ENCODE measurements at places on chromosomes 2 and 18.

- DNase-seq: no peak
These were observed 12.3 kb downstream of the EN1 start for GRCh38 chr2:118834901-118835745.

GRCh38 chr2:167198009-167198408 is 309.7 kb downstream of the XIRP2 start:
- DNase-seq: no peak

DNA sequence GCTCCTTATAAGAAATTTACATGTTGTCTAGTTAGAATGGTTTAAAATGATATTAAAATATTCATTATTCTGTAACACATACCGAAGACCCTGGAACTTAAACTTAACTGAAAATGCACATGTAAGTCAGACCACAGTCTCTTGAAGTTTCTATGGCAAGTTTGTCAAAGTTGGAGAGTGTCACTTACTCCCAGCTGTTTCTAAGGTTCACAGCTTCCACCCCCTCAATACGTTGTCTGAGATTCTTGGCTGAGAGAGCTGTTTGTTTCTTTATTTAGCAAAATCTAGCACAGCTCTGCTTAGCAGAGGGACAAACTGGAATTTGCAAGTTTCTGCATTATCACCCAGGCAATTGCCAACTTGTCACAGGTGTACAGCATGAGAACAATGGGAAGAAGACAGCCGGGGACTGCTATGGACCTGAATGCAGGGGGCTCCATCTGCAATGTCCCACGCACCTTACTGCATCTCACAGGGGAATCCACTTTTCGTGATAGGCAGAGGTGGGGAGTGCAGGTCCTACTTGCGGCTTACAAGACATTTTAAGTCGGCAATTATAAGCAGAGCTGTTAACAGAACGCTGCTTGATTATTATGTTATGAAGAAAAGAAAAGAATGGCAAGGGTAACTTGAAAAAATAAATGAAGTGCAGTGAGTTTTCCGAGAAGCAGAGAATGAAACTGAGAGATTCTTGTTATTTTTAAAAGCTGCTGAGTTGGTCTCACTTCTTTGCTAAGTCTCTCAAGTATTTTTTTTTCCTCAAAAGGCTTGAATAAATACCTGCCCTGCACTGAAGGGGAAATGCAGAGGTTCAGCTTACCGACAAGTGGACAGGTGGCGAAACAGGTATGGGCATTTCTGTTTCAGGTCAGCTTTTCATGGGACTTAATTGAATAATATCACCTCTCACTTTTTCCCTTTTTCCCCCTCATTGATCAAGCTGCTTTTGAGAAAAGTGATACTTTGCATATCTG is 1072.1 kb upstream of the FANCL start:
- DNase-seq: no peak

- DNase-seq: no peak
These were observed 23.9 kb downstream of the EFR3B start for GRCh38 chr2:25065768-25066167.

DNA sequence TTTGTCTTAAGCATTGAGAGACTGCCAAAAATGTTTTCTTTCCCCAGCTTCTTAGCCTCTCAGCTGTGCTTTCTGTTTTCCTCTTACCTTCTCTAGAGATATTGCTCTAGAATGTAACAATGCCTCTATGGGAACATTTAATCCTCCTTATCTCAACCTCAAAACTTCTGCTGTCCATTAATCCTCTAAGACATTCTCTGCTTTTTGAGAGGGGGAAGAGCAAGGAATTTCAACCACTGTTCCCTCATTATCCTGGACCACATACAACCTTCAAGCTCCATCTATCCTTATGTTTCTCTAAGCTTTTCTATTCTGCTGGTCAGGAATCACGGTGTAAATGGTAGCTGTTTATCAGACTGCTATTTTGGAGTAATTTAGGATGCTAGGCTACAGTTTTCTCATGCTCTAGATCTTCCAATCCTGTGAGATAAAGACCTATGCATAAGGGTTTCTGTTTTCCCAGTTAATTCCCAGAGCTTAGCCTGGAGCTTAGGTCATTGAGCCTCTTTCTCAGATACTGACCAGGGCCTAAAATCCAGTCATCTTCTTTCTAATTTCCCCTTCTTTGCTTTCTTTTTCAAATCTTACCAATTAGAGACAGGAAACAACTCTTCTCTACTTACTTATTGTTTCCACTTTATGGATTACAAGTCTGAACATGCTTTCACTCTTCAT is 282.0 kb downstream of the CALCRL start:
- DNase-seq: no peak

- DNase-seq: no peak
These were observed 339.4 kb downstream of the RND3 start for GRCh38 chr2:150147889-150148683.

DNA sequence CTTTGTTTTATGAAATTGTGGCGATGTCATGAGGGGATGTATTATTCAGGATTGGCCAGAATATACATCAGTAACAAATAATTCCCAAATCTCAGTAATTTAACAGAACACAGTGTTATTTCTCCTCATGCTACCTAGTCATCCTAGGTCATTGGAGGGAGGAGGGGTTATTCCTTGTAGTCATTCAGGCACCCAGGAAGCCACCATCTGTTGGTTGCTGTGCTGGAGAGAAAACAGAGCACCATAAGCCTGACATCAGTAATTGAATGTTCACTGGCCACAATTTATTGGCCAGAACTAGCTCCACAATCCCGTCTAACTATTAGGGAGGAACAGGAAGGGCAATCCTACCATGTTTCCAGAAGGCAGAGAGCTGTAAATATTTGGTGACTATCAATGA is 303.5 kb upstream of the CELF4 start:
- DNase-seq: no peak

DNA sequence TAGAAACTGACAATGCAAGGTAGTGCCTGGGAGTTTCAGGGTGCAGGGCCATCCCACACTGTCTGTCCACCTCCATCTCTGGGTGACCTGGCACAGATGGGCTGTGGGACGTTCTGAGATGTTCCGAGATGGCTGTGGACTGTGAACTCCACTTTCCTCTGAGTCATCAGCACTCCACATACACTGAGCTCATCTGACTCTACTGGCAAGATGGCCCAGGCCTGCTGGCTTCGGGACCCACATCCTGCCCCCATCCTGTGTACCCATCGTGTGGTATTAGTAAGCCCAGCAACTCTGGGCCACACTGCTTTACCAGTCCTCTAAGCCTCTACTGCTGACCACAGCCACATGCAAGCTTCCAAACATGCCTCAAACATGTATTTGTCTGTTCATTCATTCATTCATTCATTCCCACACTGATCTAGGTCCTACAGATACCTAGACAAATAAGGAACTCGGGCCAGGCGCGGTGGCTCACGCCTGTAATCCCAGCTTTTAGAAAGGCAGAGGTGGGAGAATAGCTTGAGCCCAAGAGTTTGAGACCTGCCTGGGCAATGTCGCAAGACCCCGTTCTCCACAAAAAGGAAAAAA is 124.8 kb upstream of the CXCR4 start:
- DNase-seq: no peak

GRCh38 chr2:239268082-239268481 is 132.7 kb downstream of the HDAC4 start:
- no peak for DNase-seq

- DNase-seq: no peak
These were observed 110.3 kb upstream of the SH3BP4 start for GRCh38 chr2:234841321-234842015.

GRCh38 chr18:36315736-36316135 is 18.2 kb downstream of the FHOD3 start:
- no peak for DNase-seq

GRCh38 chr18:8426401-8426800 is 182.8 kb upstream of the RAB12 start:
- no peak for DNase-seq

- no peak for DNase-seq
These were observed 36.9 kb downstream of the MBP start for GRCh38 chr18:77095391-77096371.

GRCh38 chr2:135850892-135851668 is 14.1 kb upstream of the LCT start:
- DNase-seq: no peak
